Vagina (tissue), 2 donors: ENCODE measurements at places on chromosomes 6 and 20.

DNA sequence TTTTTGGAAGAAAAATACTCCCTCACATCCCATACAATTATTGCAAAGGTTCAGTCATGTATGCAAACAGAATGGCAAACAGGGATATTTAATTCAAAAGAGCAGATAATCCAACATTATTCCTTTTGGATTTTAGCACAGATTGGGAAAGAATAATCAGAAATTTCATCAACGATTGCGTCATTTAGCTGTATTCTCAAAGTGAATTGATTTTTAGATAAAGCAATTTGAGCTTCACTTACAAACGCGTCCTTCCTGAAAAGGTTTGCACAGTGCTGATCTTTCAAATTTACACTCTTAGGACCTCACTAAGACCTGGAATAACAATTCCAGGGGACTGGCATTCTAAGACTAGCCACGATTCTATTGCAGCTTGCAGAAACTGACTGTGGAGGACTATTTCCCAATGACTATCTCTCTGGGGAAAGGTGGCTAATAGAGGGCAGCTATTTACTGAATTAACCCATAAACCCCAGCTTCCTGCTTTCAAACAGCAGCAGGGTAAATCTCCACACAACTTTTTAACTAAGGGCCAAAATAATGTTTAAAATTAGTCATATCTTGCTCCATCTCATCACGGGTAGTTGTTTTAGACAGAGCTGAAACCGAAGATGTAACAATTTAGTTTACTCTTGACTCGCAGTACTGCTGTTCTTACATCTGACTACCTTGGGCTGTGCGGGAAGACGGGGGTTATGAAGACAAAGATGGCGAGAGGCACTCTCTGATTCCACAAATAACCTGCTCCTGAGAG is 131.2 kb upstream of the FAM184A start:
- no peak for DNase-seq

GRCh38 chr20:17646209-17646960 is 35.7 kb downstream of the RRBP1 start:
- no peak for DNase-seq

- DNase-seq, result no peak
Observed at GRCh38 chr6:44738601-44739146, 351.2 kb downstream of the CDC5L start.

DNA sequence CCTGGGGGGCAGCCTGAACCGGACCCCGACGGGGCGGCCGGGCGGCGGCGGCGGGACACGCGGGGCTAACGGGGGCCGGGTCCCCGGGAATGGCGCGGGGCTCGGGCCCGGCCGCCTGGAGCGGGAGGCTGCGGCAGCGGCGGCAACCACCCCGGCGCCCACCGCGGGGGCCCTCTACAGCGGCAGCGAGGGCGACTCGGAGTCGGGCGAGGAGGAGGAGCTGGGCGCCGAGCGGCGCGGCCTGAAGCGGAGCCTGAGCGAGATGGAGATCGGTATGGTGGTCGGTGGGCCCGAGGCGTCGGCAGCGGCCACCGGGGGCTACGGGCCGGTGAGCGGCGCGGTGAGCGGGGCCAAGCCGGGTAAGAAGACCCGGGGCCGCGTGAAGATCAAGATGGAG is 636 bp downstream of the SRF start:
- DNase-seq, result no peak

GRCh38 chr20:43899274-43900120 is 15.2 kb upstream of the TOX2 start:
- no peak for DNase-seq

GRCh38 chr20:49696594-49696993 is 17.1 kb downstream of the B4GALT5 start:
- DNase-seq, result no peak

- no peak for DNase-seq
Observed at GRCh38 chr20:9501473-9501872, 12.9 kb upstream of the LAMP5 start.

- DNase-seq, result no peak
Observed at GRCh38 chr20:37519508-37520418, 1.3 kb upstream of the NNAT start.

- DNase-seq, result no peak
Observed at GRCh38 chr6:12709556-12710232, 6.9 kb upstream of the PHACTR1 start.

DNA sequence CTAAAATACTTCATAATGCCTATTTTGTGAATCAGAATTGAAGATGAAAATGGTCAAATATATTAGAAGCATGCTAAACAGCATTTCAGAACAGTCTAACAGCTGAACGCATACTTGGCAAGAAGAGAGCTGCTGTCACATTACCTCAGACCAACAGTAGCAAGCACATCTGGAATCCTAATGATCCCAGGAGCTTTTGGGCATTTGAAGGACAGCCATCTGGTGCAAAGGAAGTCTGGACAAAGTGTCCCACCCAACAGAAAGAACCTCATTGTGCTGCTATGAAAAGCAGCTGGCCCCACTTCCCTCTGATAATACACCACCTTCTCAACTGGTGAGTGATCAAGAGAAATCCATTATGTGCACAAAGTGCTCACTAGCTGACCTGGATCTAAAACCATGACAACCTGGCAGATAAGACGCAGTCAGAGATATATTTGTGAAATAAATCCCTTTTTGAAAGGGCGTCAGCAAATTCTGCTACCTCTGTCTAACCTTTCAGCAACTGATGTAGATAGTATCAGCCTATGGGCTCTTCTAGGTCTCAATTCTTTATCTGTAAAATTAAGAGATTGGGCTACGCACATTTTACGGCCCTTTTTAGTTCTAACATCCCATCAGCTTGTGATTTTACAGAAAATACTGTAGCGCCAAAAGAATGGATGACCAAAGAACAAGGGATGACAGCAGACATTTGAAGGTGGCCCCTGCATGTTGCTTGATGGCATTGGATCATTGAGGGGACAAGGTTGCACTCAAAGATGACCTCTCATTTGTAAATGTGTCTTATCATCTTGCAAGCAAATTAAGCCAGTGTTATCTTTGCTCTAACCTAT is 78.7 kb downstream of the SGK1 start:
- DNase-seq, result no peak

GRCh38 chr6:30748851-30749540 is 4.6 kb upstream of the IER3 start:
- DNase-seq, result no peak

DNA sequence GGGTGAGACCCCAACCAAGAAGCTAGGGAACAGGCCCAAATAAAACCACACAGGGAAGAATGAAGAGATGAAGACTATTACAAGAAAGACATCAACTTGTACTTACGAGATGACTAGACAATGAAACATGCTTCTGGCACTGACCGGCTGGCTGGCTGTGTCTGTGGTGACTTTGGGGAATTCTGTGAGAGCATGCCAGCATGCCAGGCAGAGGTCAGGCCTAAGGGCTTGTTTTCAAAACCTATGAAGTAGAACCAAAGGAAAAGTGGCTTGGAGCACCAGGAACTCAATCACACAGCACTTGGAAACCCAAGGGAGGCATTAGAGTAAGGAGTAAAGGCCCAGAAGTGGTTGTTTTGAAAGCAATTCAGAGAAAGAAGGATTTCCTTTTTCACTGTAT is 28.4 kb upstream of the GSTA3 start:
- DNase-seq, result no peak

GRCh38 chr20:37123441-37123840 is 27.6 kb upstream of the RBL1 start:
- DNase-seq, result no peak

DNA sequence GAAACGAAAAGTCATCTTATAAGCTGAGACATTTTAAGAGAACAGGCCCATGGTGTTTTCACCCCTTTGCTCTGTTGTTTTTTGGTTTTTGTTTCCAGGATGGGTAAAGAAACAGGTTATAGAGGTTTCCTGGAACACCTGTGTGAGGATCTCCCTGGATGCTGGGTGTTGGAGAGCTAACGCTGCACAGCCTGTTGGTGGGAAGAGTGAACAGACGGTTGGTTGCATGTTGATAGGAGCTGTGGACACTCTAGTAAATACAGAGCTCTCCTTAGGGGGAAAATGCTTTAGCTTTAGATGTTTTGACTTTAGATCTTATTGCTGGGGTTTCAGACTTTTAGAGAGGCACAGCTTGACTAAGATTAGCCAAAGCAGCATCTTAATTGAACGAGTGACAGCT is 235.2 kb downstream of the SOX4 start:
- DNase-seq, result no peak

DNA sequence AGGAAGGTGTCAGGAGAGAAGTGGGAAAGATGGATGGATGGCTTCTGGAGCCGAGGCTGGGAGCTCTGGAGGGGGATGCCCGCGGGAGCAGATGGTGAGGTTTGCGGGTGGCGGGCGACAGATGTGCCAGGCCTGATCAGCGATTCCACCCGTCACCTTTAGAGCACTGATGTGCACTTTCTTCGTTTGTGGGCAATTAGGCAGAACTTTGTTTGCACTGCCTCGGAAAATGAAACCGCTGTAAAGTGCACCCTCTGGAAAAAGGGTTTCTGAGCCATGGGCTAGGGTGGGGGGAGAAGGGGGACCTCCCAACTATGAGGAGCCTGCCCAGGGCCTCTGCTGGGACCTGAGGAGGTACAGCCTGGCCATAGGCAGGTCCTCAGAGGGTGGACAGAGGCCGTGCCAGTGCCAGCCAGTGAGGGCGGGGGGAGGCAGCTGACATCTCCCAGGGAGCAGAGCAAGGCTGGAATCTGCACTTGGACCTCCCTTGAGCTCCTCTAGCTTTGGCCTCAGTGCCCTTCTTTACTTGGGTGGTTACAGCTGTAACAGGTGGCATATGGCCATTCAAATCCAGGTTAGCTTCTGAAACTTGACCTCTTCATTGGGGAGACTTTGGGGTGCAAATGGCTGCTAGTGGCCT is 58.7 kb downstream of the CD40 start:
- no peak for DNase-seq

DNA sequence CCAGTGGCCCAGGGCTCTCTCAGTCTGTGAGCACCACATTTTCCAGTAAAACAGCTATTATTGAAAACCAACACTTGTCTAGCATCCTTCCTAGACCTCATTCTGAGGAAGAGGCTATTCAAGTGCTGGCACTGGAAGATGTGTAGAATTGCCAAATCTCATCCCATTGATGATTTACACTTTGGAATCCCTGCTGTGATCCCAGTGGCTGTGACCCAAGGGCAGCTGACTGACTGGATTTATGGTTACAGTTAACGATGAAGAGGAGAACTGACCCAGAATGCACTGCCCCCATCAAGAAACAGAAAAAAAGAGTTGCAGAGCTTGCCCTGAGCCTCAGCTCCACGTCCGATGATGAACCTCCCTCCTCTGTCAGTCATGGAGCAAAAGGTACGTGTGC is 2.4 kb downstream of the CMTR1 start:
- no peak for DNase-seq

DNA sequence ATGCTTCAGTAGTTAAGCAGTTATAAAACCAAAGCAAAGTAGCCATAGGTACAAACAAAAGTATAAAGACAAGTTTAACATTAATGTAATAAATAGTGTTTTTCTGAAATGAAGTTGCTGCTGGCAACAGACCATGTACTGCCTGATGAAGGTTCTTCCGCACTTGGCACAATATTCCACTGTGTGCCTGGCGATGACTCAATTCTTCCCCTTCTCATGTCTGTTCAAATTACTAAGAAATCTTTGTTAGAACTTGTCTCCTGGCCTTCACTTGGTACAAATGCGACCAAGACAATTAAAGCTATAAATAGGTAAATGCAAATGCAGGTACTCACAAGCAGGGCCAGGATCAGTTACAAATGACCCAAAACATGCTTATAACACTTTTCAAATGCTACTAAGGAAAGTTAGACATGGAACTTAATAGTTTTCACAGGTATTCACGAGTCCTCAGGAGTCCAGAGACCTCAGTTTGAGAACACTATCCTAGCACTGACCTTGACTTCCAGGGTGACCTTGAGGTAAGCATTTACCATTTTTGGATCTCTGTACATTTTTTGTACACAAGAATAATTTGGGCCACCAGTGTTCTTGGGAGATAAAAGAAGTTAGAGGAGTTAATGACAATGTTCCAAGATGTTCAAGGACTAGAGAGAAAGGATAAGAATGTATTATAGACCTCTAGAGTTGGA is 8.1 kb upstream of the DDR1 start:
- DNase-seq, result no peak

- DNase-seq, result no peak
Observed at GRCh38 chr6:5866547-5867051, 140.1 kb downstream of the NRN1 start.
